ENCODE measurements at places on chromosomes 4 and X.

DNA sequence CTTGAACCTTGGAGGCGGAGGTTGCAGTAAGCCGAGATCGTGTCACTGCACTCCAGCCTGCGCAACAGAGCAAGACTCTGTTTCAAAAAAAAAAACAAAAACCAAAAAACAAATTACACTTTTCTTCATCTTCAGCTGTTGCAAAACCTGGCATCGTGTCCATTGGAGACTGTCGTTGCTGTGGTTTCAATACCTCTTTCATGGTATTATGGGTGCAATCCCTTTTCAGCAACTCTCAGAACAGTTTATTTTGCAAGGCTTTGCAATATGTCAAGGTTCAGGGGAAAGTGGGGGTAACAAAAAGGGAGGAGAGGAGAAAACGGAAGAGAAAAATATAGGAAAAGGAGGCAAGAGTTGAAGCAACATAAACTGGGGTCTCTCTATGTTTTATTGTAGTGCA, 40.8 kb downstream of the ARSD start:
- DNase-seq: no peak

DNA sequence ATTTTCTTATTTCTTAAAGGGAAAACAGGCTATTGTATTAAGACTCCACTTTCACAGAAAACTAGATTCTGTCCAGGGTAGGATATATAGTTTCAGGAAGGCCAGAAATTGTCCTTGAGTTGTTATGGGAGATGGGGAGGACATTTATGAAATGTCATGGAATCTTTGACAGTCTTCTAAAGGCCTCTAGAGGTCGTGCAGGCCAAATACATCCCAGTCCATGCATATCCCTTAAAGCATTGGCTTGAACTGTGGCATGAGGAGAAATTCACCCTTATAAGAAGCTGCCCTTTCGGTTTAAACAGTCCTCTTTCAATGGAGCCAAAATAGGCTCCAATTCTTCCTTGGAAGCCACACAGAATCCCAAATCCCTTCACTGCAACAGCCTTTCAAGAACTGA, 183.6 kb upstream of the NOCT start:
- DNase-seq: no peak

GRCh38 chr4:44871133-44871532, 144.8 kb upstream of the GNPDA2 start:
- DNase-seq: no peak

DNA sequence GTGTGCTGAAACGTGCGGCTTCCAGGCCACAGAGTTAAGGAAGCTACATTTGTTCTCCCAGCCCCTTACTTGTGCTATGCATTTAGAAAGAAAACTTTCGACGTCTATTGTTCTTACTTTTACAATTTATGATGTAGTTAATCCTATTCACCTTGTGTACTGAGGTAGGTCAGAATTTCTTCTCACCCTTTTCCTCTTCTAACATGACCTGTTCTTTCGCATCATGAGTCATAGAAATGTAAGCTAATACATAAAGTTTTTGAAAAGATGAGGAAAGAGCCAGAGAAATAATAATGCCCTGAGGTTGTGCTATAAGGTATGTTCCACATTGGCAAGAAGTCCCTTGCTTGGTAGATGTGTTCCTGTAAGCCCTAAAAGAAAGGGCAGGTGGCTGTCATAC, 298.3 kb downstream of the TRIML1 start:
- no peak for DNase-seq

DNA sequence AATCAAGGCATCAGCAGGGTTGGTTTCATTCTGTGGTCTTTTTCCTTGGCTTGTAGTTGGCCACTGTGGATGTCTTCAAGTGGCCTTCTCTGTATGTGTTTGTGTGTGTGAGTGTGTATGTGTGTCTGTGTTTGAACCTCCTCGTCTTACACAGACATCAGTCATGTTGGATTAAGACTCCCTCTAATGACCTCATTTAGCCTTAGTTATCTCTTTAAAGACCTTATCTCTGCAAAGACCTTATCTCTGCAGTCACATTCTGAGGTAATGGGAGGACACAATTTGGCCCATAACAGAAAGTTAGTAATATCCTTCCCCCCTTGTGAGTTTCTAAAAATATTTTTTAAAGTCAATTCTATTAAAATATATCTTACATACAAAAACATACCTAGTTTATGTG, 126.7 kb downstream of the EMCN start:
- DNase-seq: no peak

GRCh38 chr4:10283761-10284160, 167.2 kb upstream of the WDR1 start:
- DNase-seq: no peak

GRCh38 chr4:92953462-92953861, 649.7 kb downstream of the GRID2 start:
- no peak for DNase-seq

- DNase-seq: no peak
Measured at GRCh38 chr4:54318904-54319303, 89.8 kb downstream of the PDGFRA start.

- DNase-seq: no peak
Measured at GRCh38 chrX:39726771-39727170, 371.0 kb downstream of the BCOR start.

- DNase-seq: no peak
Measured at GRCh38 chr4:24922416-24922815, 9.6 kb upstream of the CCDC149 start.

- no peak for DNase-seq
Measured at GRCh38 chrX:37658343-37659030, 27.1 kb upstream of the XK start.

DNA sequence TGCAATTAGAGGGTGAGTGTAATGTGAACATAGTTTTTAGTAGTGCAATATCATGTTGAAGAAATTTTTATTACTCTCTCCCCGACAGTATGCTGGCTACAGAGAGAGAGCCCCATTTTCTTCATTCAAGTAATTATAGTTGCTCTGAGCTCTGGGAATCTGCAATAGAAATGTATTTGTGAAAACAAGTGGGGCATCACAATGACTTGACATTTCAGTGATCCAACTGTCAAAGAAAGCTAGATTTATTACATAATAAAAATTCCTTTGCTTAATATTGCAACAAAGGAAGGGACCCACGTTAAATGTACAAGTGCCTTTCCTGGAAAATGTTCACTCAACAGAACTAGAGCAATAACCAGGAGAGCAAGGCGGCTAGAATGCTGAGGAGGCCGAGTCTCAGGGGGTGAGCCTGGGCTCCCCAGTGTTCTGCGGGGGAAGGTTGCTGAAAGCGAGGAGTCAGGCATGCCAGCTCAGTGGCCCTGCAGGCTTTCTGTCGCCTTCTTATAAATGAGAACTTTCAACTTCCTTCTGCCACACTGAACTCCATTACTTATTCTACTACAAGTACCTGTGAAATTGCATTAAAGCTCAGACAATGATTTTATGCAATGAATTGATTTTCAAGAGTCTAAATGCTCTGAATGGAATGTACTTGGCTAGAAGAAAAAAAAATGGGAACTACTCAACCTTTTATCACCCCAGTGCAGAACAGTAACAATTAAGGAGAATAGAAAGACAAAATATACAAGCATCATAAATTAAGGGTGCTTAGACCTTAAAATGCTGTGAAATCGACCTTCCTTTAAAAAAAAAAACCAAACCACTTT, 476.4 kb downstream of the AFF2 start:
- no peak for DNase-seq

DNA sequence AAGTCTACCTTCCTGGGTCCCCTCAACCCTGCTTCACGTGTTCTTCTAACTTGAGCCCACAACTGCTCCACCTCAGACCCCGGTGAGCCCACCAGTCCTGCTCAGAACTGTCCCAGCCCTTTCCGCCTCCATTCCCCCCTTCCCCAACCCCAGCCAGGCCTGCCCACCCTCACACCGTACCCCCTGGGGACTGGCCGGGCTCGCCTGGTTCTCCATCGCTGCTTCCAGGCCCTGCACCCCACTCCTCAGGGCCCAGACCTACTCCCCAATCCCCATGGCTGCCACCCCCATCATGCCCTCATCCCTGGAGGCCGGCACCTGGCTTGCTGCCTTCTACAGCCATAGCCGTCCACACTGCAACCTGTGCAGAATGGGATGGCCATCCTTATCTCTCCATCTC, 23.4 kb downstream of the ADRA2C start:
- DNase-seq: no peak

DNA sequence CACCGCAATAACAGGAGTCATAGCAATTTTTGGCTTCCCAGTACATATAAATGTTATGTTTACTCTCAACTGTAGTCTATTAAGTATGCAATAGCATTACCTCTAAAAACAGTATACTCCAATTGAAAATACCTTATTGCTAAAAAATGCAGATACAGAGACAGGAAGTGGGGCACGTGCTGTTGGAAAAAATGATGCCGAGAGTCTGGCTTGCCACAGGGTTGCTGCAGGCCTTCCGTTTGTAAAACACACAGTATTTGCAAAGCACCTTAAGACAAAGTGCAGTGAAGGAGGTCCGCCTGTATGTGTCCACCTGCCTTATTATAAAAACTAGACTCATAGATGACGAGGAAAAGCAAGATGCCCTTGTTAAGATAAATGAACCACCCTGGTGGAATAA, 23.5 kb downstream of the CD99 start:
- no peak for DNase-seq

- DNase-seq: no peak
Measured at GRCh38 chrX:17861489-17862011, 452 bp upstream of the RAI2 start.
